Mucosa of gallbladder (tissue), 1 donor: ENCODE measurements at places on chromosomes 7 and 10.

DNA sequence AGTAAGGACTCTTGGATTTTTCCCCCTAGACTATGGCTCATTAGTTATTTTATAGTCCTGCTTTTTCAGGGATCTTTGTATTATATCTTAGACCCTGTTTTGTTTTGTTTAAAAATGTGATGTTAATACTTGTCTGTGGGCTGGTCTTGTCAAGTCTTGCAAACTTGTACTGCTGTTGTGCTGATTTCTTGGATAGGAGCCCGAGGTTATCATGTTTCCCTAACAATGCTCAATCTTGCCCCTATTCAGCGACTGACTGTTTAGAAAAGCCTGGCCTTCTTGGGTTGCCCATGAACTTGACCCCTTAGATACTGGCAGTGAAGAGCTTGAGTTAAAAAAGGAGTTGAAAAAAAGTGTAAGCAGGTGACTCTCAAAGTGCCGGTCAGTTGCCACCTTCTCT, 115.7 kb downstream of the KIAA1217 start:
- DNase-seq = no peak

- no peak for DNase-seq
Measured at GRCh38 chr10:106573106-106573505, 591.4 kb downstream of the SORCS1 start.

- no peak for DNase-seq
Measured at GRCh38 chr7:20778063-20778721, 8.5 kb downstream of the SP8 start.

- no peak for DNase-seq
Measured at GRCh38 chr7:102089175-102090098, 197.2 kb upstream of the SH2B2 start.

- DNase-seq = no peak
Measured at GRCh38 chr10:6336016-6336415, 133.3 kb downstream of the PFKFB3 start.

DNA sequence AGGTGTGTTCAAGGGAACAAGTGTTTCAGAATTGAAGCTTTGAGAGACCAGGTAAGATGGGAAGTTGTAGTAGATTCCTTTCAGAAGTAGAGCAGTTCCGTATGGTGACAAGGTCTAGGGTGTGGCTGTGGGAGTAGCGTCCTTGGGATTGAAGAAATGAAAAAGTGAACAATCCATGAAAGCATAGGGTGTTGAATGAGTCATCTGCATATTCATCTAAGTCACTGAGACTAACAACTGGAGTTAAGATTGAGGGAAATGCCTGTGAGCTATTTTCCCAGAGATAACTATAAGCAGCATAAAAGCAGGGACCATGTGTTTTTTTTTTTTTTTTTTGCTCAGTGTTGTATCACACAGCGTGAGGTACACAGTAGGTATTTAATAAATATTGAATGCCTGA, 134.8 kb downstream of the PHTF2 start:
- no peak for DNase-seq

DNA sequence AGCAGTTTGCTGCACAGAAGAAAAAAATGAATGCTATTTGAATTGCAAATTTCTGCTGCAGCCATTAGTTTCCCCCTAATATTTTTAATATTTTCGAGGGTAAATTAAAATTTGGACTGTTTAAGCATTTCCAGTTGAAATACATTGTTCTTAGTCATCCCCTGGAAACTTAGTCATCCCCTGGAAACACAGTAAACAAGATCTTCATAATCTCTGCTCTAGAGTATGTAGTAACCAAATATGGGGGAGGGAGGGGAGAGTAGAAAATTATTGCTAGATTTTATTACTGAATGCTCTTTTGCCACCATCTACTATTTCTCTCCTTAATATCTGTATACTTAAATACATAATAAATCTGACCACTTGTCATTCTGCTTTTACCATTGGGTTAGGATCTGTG, 1053.3 kb downstream of the SORCS1 start:
- no peak for DNase-seq

- no peak for DNase-seq
Measured at GRCh38 chr7:27091105-27091504, 4.7 kb downstream of the HOXA1 start.

DNA sequence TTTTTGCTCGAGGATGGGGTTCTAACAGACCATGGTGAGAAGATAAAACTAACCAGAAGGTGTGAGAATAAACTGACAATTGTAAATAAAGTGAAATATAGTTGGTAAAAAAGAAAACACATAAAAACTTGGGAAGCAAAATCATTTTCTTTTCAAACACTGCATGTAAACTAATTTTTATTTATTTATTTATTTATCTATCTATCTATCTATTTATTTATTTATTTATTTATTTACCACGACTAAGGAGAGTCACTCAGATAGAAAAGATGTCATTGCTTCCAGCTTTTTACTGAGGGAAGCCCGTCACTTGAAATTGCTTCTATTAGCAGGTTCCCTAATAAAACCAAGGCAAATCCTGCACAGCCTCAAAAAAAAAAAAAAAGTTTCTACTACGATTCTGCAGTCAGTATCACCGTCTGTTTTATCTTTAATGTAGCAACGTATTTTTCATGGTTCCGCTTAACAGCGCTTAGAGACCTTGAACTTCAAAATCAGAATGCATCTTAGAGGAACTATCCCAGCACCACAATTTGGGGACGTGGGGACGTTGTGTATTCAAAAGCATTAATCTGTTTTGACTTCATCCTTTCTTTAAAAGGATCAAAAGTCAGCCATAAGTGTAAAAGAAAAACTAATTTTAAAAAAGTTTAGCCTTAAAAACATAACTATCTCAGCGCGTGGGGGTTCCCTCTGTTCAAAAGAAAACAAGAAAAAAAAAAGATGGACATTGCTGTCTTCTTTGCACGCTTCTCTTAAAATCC, 33.3 kb upstream of the EBLN1 start:
- no peak for DNase-seq

DNA sequence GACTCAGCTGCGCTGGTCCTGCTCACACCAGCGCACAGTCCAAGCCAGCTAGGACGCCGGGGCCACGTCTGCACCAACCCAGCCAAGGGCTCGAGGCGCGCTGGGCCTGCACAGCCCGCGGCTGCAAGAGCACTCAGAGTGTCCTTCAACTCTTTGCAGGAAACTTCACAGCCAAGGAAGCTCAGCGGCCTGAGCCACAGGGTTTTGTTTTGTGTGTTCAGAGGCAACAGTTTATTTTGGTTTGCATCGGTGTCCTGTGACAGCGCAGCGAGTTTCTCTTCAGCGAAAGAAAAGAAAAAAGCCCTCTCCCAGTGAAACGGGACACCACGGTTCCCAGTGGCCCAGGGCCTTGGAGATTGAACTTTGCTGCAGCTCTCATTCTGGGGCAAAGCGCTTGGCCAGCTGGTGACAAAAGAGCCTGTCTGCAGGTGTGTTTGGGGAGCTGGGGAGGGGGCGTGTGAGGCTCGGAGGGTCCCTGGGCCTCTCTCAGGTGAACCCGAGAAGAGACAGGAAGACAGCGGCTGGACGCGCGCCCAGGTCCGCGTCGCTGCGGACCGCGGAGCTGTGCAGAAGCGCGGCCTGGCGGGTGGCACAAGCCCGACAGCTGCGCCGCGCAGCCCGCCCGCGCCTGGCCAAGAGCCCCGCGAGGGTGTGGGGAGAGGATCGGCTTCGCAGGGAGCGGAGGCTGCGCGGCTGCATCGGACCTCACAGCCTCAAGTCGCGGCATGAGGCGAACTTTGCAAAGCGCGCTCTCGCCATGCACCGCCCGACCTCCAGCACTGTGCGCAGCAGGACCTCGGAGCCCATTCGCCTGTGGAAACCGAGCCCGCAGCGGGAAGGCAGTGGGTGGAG, 922 bp downstream of the CXCL12 start:
- DNase-seq = no peak

- DNase-seq = no peak
Measured at GRCh38 chr10:7296648-7297047, 114.2 kb downstream of the SFMBT2 start.

- no peak for DNase-seq
Measured at GRCh38 chr10:86366033-86366901, at the start of gene GRID1. TSS of gene GRID1 (minus strand) at chr10:86366795.

- DNase-seq = no peak
Measured at GRCh38 chr10:90914992-90915765, 5.7 kb downstream of the ANKRD1 start.

GRCh38 chr10:4151466-4151865, 366.5 kb upstream of the KLF6 start:
- no peak for DNase-seq

GRCh38 chr10:102434394-102435132, 2.2 kb upstream of the CUEDC2 start:
- no peak for DNase-seq

- DNase-seq = peak; percentile 29
Measured at GRCh38 chr10:72257051-72257892, 16.5 kb upstream of the DDIT4 start.

DNA sequence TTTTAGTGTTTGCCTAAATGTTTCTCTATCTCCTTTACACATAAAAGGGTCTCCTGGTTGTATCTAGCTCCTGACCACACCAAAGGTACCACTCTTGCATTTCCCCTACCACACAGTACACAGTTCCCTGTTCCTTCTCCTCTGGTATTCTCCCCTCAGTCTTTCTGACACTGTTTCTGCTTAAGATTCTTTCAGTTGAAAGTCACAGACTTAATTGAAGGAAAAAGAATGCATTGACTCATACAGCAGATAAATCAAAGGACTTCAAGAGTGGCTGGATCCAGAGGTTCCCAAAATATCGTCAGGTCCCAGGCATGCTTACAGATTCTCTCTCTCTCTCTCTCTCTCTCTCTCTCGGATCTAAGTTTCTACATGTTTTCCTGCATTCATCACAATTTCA, 185.6 kb upstream of the LRGUK start:
- DNase-seq = no peak

- DNase-seq = no peak
Measured at GRCh38 chr7:73521636-73522104, 423 bp downstream of the BAZ1B start.

DNA sequence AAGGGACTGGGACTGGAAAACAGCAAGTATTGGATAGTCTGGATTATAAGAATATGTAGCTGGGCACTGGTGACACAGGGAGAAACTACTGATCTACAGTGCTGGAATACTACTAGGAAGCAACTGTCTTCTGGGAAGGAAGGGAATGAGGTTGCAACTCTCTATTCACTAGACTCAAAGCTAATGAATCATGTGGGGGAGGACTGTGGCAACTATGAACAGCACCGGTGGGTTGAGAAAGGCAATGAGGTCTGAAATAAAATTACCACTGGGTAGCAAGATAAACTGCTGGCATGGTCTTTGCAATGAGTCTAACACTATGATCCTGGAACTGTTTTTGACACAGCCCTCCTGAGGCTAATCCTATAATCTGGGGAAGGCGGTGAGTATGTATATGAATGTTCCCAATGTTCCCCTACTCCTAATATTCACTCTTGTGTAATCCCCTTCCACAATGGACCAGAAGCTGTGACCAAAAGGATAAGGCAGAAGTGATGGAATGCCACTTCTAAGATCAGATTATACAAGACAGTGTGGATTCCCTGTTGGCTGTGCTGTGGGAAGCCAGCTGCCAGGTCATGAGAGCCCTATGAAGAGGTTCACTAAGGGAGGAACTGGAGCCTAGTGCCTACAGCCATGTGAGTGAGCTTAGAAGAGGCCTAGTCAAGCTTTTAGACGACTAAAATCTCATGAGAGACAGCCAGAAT, 101.3 kb upstream of the DNAJB12 start:
- no peak for DNase-seq

DNA sequence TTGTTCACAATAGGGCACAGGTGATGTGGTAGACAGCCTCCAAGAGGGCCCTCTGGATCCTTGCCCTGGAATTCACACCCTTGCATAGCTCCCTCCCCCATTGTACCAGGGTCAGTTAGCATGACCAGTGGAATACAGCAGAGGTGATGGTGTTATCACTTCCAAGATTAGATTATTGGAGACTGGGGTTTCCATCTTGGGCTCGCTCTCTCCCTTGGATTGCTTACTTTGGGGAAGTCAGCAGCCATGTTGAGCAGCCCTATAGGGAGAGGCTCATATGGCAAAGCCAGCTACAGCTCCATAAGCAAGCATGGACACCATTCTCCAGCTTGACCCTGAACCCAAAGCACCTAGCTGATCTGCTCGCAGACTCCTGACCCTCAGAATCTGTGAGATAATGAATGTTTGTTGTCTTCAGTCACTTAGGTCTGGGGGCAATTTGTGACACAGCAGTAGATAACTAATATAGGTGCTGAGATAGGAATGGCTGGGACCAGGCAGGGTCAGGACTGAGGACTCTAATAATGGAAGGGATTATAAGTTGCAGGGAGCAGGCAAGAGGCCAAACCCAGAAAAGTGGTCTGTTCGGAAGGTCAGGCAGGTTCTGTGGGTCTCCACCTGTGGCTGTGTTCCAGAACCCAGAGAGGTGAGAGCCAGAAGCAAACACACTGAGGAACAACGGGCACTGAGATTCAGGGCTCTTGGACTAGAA, 22.9 kb downstream of the TBXAS1 start:
- no peak for DNase-seq

DNA sequence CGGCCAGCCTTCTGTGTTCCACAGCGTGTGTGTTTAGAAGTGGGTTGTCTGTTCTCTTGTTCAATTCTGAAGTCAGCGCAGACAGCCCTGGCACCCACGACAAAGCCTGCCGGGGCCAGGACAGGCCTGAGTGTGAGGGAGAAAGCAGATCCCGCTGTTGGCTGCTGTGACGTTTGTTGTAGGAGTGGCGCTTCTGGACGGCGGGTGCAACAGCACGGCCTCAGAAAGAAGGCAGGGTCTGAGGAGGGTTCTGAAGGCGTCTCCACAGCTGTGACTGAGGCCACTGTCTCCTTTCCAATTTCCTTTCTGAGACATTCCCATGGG, 76.2 kb downstream of the VIPR2 start:
- DNase-seq = peak; percentile 54

- DNase-seq = no peak
Measured at GRCh38 chr7:92997152-92997551, 120.6 kb downstream of the SAMD9 start.

DNA sequence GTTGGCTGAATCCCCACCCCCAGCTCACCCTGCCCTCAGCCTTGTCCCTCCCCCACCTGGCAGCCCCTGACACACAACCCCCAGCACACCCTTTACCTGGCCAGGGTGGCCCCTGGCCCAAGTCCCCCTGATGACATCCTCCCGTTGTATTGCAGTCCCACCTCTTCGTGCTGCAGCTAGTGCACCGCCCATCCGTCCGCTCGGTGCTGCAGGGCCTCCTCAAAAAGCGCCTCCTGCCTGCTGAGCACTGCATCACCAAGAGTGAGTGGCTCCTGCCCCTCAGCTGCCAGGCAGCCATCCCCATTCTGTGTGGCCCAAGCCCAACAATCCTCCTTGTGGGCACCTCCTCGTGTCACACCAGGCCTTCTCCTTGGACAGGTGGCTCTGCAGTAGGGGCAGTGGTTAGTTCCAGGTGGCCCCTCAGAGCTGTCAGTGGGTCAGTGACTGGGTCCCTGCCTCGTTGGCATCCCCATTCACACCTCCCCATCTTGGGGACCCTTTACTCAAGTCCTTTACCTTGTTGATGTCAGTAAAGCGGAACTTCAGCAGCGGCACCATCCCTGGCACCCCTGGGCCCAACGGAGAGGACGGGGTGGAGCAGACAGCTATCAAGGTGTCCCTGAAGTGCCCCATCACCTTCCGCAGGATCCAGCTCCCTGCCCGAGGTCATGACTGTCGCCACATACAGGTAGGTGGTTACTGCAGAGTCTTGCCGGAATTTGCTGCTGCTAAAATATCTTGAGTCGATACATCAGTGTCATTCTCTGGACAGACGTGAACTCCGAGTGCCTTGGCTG, 14.3 kb downstream of the ZMIZ2 start:
- no peak for DNase-seq
